LHCN-M2 (cell line): ENCODE measurements at places on chromosomes 7 and 10.

- peak; percentile 96 for DNase-seq
Measured at GRCh38 chr7:78279032-78279431, 480.5 kb downstream of the PHTF2 start.

DNA sequence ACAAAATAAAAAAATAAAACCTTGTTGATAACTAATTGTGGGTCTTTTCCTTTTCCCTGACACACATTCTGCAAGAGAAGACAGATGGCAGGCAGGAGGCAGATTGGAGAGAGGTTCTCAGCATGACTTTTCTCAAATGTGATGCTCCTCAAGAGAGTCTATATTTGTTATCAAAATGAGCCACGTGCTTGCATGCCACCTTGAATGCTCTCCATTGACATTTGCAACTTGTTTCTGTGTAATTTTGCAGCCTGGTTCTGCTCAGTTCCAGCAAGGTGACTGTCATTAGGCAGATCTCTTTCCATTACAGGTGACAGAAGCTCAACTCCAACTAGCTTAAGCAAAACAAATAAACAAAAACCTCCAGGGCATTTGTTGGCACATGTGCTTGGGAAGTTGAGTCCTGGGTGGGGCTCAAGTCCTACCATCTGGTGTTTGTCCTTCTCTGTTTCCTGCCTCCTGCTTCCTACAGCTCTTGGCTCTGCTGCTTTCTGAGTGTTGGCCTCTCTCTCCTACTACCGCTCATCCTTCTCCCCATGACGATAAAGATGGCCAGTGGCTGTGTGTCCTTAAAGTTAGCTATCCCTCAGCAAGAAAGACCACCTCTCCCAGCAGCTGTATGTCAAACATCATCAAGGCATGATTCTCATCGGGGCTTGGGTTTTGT, 56.7 kb downstream of the GRK5 start:
- no peak for DNase-seq

GRCh38 chr7:12653518-12653917, 33.9 kb upstream of the ARL4A start:
- peak; percentile 59 for DNase-seq

GRCh38 chr7:132872034-132872433, 209.9 kb downstream of the CHCHD3 start:
- no peak for DNase-seq

DNA sequence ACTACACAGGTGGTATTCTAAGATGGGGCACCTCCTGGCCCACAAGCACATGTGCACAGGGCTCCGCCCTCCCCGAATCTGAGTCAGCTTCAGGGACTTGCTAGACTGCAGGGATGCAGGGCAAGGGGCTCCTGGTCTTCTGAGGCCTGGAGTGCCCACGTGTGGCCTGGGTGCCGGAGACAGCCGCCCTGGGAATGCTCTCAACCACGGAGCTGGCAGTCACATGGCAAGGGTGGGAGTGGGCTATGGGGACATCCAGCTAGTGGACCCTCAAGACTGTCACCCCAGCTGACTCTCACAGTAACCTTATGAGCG, 42.7 kb downstream of the CFAP46 start:
- no peak for DNase-seq

DNA sequence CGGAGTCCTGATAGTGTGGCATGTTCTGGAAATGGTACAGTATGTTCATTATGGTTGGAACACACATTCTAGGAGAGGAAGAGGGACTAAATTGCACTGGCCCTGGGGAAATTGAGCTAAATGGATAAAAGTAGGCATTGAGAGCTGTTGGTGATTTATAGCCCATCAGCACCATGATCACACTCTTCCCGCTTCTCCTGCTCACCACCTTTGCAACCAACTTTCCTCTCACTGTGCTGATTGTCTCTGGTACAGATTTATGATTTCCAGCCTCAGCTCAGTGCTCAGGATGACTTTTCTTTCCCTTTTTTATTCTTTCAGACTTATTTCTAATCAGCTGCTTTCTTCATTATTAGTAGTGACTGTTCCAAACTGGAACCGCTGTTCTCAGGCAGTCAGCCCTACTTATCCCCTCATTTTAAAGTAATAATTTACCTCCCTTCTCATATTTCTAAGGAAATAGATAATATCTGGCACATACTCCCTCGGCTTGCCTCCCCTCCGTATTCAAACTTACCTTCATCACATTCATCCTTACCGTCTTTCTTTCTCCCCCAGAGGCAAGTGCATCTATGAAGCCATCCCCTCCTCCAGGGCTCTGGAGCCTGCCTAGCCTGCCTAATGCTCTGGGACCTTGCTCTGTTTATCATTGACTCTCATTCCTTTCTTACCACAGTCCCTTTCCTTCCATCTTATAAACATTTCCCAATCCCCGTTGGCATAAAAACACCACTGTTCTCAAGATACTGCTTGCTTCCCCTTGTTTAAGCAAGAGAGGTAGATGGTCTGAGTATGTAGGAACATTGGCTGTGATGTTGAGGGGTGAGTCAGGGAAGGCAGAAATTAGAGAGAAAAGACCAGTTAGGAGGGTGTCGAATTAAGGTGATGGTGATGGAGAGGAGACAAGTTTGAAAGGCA, 51.6 kb upstream of the RPA3 start:
- DNase-seq: no peak

- DNase-seq: peak; percentile 48
Measured at GRCh38 chr7:128860158-128861073, 2.2 kb upstream of the ATP6V1F start.

- peak; percentile 37 for DNase-seq
Measured at GRCh38 chr7:73844848-73845460, 2.6 kb upstream of the METTL27 start.

DNA sequence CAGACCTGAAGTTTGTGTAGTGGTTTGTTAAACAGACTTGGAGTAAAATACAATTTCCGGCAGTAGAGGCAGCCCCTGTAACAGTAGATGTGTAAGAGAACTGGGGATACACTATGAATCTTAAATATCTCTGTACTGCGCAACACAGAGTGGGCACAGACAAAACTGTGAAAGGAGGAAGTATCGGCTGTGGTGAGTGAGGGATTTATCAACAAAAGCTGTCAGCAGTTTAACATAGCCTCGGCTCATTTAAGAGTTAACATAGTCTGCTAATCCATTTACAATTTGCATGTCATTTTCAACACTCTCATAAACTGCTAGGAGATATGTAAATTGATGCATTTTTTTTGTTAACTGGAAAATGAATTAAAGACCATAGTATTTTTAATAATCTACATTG, 225.2 kb downstream of the ZWINT start:
- no peak for DNase-seq

DNA sequence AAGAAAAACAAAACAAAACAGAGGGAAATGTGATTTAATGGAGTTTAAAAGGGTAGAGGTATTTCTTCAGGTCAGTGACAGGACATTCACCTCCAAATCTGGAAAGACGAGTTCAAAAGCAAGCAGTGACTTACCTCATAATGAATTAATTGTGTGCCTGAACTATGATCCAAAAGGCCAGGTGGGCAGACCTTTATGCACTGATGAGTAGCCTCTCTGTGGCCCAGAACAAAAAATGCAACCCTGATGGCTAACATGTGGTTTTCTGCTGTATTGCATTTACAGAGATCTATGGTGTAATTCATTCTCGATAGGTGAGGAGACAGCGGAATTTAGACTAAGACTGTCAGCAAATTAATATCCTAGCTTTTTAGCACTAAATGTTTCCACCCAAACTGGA, 142.0 kb downstream of the HDAC9 start:
- no peak for DNase-seq

GRCh38 chr10:97124211-97124610, 61.5 kb downstream of the SLIT1 start:
- no peak for DNase-seq

DNA sequence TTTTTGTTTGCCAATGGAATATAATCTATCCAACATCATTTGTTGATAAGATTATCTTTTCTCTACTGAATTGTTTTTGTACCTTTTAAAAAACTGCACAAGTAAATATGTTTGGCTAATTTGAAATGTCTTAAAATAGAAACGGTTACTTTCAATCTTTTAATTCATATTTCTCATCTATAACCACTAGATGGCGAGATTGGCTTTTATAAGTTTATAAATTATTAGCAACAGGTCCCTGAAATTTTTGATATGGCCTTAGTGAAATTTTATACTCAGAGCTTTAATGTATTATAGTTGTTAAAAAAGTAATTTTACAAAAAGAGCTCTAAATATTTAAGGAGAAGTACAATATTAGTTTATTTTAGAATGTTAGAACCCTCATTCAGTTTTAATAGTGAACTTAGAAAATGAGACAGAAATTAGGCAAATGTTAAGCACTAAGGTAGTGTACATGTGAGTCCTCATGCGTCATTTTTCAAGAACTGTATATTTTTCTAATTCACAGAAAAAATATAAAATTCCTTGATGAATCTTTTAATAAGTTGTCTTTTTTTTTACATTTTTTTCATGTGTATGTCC, 592.5 kb downstream of the ARL4A start:
- DNase-seq: peak; percentile 49

- DNase-seq: peak; percentile 99
Measured at GRCh38 chr7:137992104-137992549, 9.8 kb downstream of the CREB3L2 start.

- DNase-seq: no peak
Measured at GRCh38 chr10:131850383-131850870, 50.4 kb upstream of the PPP2R2D start.
